Omental fat pad (tissue), 4 donors: ENCODE measurements at places on chromosomes 2 and 18.

GRCh38 chr2:231187736-231188505 lies 10.5 kb upstream of the ARMC9 start:
- no peak for DNase-seq

DNA sequence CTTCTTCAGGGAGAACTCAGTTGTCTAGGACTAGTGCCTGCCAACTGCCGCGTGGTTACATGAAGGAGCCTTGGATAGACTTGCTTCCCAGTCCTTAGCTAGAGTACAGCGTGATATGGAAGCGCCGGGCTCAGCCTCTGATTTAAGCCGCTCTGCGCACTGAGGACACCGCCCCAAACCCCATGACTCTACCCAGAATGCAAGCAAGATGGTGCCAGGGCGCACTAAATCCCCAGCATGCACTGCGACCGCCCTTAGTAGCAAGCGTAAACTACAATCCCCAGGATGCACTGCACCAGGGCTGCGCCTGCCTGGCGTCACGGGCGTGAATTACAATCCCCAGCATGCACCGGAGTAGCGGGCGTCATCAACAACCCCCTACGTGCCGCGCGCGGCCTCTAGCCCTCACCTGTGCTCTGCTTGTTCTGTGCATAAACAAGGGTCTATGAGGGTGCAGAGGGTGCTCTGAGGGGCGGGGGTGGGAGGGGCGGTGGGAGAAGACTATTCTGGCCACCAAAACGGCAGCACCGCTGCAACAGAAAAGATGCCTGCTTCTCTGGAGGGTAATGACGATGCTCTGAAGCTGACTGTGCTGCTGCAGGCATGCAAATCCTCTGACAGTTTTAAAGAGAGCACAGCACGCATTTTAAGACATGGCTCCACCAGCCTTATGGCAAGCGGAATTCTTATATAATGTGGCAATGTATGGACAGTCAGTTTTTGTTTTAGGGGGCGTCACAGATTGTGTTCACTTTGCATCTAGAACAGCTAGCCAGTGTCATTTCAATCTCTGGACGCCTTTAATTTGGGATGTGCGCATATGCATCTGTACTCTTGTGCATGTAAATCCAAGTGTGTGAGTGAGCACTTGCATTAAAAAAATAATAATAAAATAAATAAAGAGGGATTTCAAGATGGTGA lies 282.5 kb upstream of the MYT1L start:
- peak; percentile 64 for DNase-seq

- DNase-seq = no peak
These were observed 7.4 kb upstream of the TMEM87B start for GRCh38 chr2:112047537-112048235.

GRCh38 chr18:79532313-79533007 lies 136.7 kb downstream of the NFATC1 start:
- no peak for DNase-seq

DNA sequence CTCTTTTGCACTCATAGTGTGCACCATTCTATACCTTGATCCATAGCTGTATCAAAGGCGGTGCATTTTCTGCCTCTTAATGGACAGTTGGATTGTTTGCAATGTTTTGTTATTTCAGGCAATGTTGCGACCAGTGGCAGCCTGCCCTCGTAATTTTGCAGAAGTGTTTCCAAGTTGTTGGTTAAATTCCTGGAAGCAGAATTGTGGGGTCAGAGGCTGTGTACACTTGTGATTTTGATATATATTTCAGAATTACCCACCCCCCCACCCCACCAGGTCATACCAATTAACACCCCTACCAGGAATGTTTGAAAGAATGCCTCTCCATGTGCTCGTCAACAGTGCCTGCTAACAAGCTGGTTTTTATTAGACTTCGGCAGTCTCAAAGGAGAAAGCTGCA lies 32.4 kb upstream of the IL1R1 start:
- DNase-seq = no peak

DNA sequence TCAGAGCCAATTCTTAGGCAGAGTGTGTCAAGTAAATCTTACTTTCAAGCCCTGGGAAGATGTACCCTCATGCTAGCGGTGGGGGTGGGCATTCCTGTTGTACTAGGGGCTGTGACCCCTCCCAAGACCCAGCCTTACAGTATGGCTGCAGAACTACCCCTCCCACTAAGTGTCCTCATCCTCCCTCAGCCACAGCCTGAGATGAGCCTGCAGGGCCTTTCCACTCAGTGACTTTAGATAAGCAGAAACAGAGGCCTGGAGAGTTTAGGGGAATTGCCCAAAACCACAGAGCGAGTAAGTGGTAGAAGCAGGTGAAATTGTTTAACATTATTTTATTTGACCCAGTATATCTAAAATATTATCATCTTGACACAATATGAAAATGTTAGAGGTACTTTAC lies 36.6 kb downstream of the TTC32 start:
- DNase-seq = no peak

DNA sequence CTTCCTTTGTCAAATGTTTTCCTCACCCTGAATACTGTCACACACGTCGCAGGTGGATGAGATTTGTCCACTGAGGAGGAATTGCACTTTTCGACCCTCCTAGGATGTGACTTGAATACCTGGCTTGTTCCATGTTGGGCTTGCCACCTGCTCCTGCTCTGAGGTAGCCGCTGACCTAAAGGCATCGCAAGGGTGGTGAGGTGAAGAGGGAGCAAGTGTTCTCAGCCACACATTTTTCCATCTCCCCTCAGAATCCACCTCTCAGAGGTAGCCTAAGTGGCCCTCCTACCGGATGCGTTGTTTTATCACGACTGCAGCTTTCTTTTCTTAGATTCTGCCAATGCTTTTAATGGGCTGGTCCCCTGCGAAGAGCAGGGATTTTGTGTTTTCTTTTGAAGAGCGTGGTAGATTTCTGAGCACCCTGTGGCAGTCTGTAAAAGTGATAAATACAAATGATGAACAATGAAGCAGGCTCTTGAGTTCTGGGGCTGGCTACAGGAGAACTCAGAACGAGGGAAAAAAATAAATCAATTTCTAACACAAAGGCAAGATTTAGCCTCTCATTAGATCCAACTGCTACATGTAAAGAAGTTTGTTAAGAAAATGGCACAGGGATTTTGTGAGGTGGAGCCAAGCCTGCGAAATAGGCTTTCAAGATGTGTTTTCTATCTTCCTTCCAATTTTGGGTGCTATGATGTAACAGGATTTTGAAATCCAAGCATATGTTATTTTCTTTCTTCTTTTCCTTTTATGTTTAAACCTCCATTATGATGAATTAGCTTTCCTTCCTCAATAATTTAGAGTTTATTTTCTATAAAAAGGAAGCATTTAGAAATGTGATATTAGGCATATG lies 386.7 kb downstream of the TGIF1 start:
- no peak for DNase-seq

GRCh38 chr2:28427741-28428415 lies 35.2 kb downstream of the FOSL2 start:
- DNase-seq = no peak

GRCh38 chr2:147648471-147648870 lies 196.4 kb upstream of the ACVR2A start:
- DNase-seq = no peak

DNA sequence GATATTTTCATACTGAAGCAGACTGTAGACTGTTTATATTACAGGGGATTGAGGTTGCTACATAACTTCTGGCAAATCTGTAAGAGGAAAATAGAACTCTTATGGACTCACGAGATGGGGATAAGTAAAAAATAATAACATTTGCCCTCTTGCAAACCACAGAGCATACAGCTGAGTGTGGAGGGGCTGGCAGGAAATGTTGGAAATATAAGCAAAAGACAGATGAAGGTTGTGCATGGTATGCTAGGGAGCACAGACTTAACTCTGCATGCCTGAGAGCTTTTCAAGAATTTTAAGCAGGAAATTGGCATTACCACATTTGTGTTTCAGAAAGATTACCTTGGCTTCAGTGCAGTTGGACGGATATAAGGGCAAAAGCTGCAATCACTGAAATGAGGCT lies 411.1 kb downstream of the RAD51AP2 start:
- DNase-seq = no peak

DNA sequence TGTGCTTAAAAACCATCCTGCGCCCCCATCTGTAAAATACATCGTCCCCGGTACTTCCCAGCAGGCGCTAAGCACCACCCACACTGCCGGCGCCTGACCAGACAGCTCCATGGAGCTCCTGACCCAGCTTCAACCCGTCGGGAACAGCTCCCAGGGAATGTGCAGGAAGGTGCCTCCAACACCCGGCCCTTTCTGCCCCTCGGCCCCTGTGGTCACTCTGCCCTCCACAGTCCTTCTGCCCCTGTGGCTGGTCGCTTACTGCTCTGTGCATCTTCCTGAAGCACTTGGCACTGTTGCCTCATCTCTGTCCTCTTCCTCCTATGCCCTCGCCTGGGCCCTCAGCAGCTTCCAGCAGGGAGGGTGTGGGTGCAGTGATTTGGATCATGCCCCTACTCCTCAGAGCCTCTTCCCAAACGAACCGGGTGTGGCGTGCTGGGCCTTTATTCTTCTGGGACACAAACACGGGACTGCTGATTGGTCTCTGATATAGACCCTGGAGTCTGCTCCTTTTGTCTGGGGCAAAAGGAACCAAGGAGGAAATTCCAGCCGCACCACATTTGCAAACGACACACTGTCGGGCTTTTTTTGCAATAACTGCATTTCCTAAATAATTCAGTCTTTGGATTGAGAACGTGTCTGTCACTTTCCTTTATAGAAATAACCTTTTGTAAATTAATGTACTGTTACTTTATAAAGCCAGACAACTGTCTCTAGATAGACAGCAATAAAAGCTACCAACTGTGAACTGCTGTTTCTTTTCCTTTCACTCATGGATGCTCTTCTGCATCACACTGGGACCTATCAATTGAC lies 65.9 kb downstream of the ADI1 start:
- DNase-seq = no peak

DNA sequence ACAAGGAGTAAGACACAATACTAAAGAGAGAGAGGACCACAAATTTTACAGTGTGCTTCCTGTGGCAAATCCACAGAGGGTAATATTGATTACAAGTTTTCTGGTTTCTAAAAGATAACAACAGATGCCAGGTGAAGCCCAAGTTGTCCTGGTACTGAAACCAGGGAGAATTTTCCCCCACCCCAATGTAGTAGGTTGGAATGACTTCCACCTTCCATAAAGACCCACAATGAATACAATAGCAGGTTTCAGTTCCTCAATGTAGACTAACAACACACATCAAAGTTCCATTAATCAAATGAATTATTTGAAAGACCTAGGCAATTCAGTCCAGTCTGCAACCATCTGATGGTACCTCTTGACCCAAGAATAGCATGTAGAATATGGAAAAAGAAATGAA lies 44.0 kb upstream of the TMEM247 start:
- DNase-seq = no peak
